Amniotic epithelial cell (primary cell): ENCODE measurements at places on chromosomes 1 and 21.
A peak's percentile ranks its signal among the peaks of the same experiment; 100 is the strongest.

DNA sequence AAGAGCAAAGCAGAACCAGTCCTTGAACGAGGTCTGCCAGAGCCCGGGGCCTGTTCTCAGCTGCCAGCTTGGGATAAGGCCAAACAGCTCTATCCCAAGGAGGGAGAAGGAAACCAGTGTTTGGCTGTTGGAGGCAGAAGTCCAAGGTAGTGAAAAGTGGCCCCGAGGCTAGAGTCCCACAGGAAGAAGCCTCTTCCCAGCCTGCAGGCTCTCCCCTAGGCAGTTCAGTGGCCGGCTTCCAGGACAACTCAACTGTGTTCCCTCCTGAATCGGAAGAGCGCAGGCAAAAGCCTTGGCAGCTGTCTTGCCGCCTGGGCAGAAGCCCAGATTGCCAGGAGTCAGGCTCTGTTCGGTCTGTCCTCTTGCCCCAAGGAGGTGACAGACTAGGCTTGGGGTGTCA lies 19.3 kb downstream of the QSOX1 start:
- no peak for DNase-seq

DNA sequence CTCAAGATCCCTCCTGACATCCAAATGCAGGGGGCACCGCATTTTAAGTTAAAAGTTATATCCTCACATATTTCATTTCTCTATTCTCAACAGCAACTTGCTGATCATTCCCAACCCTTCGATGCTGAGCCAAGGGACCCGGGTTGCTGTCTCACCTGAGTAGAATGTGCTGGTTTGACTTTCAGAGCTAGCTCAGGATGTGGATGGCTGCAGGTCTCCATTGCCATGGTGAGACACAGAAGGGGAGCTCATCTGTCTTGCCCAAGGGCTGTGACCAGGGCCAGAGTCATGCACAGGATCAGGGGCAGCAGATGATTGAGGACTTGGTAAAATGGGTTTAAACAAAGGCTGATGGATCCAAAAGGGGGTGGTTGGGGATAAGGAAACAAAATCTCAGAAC lies 112.1 kb downstream of the HMGB4 start:
- no peak for DNase-seq

DNA sequence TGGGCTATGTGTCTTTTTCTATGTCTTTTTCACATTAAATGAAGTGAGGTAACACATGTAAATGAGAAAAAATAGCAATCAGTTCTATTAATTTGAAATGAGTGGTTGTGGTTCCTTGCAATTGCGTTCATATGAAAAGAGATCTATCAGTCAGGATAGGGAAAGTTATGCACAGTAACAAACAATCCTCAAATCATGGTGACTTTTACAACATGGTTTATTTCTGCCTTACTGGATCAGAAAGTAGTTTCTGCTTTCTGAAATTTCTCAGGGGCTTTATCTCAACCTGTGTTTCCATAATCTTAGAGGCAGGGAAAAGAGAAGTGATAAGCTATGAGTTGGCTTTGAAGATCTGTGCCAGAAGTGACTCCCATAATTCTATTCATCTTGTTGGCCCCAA lies 39.0 kb downstream of the DOP1B start:
- no peak for DNase-seq

GRCh38 chr1:12614402-12615158 lies 3.4 kb downstream of the DHRS3 start:
- peak; percentile 70 for DNase-seq

GRCh38 chr21:17915976-17916375 lies 96.8 kb upstream of the C21orf91 start:
- no peak for DNase-seq

GRCh38 chr1:216765346-216766300 lies 42.4 kb upstream of the ESRRG start:
- peak; percentile 23 for DNase-seq

DNA sequence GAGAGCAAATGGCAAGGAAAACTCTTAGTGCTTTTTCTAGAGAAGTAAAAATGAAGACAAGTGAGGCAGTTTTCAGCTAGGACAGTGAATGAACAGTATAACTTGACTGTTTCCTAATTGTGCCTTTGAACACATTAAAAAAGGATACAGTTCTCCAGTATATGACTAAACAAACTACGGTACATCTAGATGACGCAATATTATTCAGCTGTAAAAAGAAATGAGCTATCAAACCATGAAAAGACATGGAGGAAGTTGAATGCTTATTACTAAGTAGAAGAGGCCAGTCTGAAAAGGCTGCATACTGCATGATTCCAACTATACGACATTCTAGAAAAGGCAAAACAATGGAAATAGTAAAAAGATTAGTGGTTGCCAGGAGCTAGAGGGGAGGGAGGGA lies 206.3 kb downstream of the SIPA1L2 start:
- DNase-seq, result peak; percentile 42

DNA sequence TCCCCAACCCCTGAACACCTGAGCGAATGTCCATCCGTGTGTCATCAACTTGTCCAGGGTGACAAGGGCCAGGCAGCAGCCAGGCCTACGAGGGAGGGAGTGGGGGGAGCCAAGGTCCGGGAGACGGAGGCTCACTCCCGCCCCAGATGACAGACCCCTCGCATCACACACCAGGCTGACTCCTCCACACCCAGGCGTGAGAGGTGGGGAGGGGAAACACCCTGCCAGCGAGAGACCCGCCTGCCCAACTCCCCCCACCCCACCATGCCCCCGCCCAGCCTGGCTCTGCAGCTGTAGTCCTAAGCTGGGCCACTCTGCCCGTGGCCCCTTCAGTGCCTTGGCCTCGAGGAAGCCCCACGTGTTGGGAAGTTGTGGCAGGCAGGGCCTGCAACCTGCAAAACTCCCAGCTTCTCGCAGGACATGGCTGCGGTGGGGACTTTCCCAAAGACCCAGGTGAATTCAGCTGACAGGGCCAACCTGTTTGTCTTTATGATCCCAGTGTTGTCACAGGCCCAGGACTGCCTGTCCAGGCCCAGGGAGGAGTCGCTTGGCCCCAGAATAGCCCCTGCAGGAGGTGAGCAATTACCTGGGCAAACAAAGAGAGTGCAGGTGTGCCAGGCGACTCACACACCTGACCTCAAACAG lies 62.9 kb downstream of the RIPK4 start:
- no peak for DNase-seq

DNA sequence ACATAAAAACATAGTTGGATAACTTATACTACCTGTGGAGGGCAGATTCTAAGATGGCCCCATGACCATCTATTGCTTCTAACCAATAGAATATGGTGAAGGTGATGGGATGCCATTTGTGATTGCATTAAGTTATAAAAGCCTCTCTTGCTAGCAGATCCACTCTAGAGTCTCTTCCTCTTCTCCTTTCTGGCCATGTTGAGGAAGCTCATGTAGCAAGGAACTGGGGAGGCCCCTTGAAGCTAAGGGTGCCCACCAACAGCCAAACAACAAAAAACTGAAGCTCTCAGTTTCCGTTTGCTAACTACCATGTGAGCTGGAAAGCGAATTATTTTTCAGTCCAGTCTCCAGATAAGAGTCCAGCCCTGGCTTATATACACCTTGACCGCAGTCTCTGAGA lies 16.0 kb upstream of the AGO1 start:
- no peak for DNase-seq

- DNase-seq, result no peak
Measured at GRCh38 chr1:235107368-235108184, 21.1 kb downstream of the TOMM20 start.

- DNase-seq, result no peak
Measured at GRCh38 chr1:10628685-10629084, 153.9 kb downstream of the PEX14 start.

DNA sequence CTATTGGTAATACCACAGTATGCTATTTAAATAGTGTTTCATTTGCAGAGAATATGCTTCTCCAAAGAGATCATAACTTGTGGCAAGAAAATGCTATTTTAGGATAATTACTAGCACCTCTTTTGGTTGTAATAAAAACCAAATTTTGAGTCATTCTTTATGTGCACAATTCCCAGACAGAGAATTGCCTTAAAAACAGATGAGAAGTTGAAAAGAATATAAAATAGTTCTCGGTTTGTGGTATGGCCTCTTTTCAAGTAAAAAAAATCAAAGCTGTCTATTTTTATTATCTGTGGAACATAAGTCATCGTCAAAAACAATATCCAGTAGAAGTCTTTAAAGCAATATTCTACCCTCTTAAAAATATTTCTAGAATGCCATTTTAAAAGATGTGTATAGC lies 185.9 kb downstream of the GREM2 start:
- no peak for DNase-seq

- DNase-seq, result no peak
Measured at GRCh38 chr1:64942675-64943074, 23.7 kb downstream of the JAK1 start.

GRCh38 chr1:19980314-19980713 lies 896 bp upstream of the PLA2G2A start:
- no peak for DNase-seq

DNA sequence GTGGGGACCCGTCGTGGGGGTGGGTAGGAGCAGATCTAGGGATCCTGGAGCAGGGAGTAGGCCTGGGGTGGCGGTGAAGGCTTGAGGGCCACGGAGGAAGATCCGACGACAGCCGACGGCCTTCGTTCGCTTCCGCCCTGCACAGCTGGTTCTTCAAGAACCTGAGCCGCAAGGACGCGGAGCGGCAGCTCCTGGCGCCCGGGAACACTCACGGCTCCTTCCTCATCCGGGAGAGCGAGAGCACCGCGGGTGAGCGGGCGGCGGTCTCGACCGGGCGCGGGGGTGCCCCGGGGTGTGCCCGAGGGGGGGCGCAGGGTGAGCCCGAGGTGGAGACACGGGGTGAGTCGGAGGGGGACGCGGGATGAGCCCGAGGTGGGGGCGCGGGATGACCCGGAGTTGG lies 16.5 kb upstream of the HDAC1 start:
- peak; percentile 15 for DNase-seq

GRCh38 chr1:98057236-98057910 lies 136.5 kb upstream of the DPYD start:
- DNase-seq, result no peak

DNA sequence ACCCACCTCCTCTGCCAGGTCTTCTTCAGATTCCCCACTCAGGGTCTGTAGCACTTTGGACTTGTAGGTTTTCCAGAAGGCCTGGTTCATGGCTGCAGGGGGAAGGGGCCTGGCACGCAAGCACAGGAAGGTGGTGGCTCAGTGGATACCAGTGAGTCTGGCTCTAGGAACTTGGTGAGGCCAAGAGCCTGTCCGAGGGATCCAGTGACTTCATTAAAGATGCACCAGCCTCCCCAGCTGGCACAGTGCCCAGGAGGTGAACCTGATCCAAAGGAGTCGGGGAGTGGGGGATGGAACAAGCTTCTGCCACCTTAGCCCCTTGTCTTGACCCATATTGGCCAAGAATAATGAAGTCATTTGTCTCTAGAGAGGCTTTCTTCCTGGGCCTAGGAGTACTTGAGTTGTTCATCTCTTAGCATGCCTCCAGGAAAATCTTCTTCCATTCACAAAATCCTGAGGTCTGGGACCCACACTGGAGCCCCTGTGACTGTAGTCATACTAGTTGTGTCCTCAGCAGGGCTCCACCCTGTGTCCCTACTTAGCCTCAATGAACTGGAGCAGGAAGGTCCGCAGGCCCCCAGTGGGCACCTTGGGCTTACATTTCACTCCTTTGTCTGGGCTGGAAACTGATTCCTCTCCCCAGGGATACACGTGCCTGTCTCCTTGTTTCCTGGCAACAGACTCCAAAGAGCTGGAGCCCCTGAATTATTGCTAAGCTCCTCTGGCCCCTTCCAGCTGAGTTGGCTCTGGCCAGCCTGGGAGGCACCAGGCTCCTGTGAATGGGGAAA lies at the start of gene C1orf232:
TSS of gene C1orf232 (minus strand) at position 554 of the 788 bp plus-strand sequence. CDS start at position 90, 464 bp downstream.
- no peak for DNase-seq

- DNase-seq, result no peak
Measured at GRCh38 chr1:243470502-243470901, 214.7 kb downstream of the SDCCAG8 start.

GRCh38 chr1:26351590-26352337 lies 2.2 kb downstream of the CRYBG2 start:
- DNase-seq, result peak; percentile 64

- peak; percentile 84 for DNase-seq
Measured at GRCh38 chr1:63662056-63662836, 69.0 kb downstream of the PGM1 start.

DNA sequence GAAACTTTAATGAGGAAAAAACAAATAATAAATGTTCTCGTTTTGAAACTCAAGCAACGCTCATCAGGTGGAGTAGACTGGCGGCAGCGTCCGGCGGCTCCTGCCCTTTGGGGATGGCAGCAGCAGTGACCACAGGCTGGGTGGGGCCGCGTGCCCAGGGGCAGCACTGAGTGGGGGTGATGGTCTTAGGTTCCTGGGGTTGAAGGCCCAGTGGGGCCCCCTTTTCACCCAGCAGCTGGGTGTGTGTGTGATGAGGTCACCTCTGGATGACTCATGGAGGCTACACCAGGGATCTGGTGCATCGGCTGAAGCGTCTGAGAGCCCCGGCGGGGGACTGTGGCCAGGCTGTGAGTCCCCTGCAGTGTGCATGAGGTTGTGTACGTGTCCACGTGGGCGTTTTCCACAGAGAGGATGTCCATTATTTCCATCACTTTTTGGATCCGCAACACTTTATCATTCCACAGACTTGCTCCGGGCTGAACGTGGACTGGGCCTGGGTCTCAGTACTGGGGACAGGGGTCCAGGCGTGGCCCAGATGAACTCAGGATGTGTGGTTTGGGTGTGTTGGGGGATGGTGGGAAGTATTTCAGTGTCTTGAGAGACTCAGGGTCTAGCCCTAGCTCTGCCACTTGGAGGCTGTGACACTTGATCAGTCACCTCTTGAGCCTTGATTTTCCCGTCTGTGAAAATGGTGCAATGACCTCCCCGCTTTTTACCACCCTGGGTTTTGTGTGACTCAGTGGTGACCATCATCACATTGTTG lies 25.6 kb downstream of the LDLRAP1 start:
- peak; percentile 81 for DNase-seq
